ENCODE measurements at places on chromosomes 12 and 14. TPM values are rescaled to one million over a fixed set of nuclear protein-coding genes. Genes with fewer than 3 reads are reported as not detected.

- DNase-seq, result no peak
Observed at GRCh38 chr12:78683031-78683430, 181.5 kb upstream of the SYT1 start.

DNA sequence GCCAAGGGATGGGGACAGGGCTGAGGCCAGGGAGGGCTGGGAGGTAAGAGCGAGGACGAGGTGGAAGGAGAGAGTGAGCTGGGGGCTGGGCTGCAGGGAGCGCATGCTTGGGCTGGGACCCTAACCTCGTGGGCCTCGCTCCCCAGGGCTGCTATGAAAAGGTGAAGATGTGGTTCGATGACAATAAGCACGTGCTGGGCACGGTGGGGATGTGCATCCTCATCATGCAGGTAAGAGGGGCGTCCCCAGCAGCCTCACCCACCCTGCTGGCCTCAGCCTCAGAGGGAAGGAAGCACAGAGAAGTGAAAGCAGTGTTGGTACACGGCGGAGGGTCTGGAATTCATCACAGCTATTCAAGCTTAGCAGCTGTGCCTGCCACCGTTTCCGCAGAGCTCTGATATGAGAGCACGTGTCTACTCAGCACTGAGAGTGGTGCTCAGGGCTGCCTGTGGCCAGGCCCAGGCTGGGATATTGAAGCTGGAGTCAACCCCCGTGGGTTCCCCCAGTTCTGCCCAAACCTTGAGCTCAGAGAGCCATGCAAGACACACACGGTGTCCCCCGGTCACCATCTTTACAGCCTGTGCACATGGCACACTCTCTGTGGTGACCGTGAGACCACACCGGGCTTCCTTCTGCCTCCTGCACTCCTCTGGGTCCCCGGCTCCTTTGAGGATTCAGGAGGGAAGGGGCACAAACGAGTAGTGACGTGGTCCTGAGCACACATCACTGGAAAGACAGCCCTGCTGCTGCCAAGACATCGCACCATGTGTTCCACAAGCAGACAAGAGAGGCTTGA, 204.6 kb downstream of the TSPAN9 start:
- no peak for DNase-seq

Gene PRH2
- total RNA-seq, result not detected

DNA sequence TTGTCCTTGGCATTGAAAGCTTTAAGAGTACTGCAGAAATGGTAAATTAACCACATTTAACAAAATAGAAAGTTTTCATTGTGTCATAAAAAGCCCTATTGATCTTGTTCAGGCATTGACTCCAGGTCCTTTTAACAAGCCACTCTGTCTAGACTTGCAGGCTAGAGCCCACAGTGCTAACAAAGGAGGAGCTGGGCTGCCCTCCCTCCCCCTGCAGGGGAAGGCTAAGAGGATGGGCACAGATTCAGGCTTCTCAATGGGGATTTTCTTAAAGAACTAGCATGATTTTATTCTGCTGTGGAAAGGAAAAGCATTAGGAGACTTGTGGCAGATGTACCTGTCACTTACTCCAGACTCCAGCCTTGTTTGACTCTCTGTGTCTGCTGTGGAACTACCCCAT, 463.6 kb downstream of the NRXN3 start:
- DNase-seq, result no peak

DNA sequence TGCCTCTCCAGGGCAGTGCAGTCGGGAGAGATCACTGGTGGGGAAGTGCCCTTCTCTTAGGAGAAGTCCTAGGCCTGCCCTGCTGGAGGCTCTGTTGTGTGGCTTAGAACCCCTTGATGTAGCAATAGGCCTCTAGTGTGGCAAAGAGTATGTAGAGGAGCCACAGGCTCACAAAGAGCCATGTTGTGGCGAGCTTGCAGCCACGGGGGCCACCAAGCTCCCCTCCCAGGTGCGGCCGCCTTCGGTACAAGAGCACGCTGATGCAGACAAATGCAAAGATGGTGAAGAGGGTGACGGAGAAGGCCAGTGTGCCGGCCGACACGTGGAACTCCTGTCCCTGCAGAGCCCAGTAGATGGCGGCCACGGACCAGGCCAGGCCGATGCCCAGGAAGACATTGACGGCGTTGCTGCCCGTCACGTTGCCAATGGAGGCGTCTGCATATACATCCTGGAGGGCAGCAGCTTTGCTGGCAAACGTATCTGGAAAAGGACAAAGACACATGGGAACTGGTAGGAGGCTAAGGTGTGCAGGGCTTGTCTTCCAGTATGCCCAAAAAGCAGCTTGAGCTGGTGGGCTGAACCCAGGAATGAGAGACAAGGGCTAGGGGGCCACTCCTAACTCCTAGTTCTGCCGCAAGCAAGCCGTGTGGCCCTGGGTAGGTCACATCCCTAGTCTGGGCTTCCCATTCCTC, 142.8 kb downstream of the SLC8A3 start:
- no peak for DNase-seq

DNA sequence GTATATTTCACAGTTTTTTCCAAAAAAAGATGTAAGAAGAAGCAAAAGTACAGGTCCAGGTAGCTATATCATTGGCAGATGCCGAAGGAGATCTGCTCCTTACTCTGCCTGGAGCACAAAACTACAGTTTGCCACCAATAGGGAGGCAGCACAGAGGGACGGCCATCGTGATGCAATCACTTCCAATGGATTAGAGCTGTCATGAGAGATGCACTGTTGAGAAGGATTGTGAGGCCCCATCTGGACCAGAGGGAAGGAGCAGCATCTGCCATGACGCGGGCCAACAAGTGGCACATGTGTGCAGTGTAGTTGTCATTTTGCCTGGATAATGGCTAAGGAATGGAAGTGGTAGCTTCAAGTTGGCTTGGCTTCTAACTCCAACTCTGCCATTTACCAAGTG, 318.8 kb upstream of the FKBP4 start:
- DNase-seq, result no peak

DNA sequence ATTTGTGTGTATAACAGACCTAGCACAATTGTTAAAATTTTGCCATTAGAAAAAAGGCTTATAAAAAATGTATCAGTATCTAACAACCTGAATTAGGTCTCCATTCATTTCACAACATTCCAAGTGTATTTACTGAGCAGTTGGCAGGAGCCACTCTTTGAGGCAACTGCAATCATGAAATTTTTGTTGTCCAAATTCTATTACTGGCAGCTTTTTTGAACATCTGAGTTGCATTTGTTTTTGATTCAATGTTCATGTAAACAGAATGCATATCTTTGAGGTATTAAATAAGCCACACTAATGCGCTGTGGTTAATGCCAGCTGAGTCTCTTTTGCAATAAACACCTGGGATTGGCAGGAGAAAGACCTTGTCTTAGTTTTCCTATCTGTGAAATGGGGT, 8.7 kb downstream of the KITLG start:
- no peak for DNase-seq

DNA sequence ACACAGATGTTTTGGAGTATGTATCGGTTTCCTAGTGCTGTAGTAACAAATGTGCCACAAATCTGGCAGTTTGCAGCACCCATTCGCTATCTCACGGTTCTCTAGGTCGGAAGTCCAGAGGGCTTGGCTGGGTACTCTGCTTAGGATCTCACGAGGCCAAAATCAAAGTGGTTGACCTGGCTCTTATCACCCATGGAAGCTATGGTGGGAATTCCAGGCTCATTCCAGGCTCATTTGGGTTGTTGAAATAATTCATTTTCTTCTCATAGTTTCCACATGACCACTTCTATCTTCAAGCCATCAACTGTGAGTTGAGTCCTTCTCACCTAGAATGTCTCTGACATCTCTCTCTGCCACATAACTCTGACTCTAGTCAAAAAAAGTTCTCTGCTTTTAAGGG, 431.0 kb upstream of the TMPO start:
- no peak for DNase-seq

Gene TNS2
- 3.0 TPM for total RNA-seq

DNA sequence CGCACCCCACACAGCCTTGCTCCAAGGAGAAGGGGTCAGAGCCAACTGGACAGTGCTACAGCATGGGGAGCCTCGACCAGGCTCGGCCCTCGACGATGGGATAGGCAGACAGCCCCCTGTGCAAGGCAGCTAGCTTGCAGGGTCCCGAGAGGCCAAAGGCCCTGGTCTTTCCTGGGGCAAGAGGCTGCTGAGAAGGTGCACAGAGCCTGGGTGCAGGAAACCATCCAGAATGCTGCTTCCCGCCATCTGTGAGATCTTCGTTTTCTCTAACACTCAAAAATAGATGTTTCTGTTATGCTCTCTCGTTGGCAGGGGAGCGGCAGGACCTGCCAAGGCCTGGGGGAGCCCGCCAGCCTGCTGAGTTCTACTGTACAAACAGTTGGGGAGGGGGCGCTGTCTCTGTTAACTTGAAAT, 168.0 kb upstream of the RTL1 start:
- no peak for DNase-seq

GRCh38 chr14:50668826-50669143, 679 bp upstream of the SAV1 start:
- DNase-seq, result no peak

Gene FAM90A1
- total RNA-seq, result not detected

- no peak for DNase-seq
Observed at GRCh38 chr14:95065411-95065810, 91.9 kb downstream of the DICER1 start.

GRCh38 chr12:23222801-23223200, 597.8 kb downstream of the ETNK1 start:
- DNase-seq, result no peak

Gene BRI3BP
- 7.6 TPM for total RNA-seq

GRCh38 chr12:50246197-50246865, 37.0 kb downstream of the LIMA1 start:
- no peak for DNase-seq

- DNase-seq, result no peak
Observed at GRCh38 chr12:99910342-99910741, 74.4 kb downstream of the ANKS1B start.

Gene MANSC1
- total RNA-seq, result 0.96 TPM

Gene TNFAIP2
- total RNA-seq, result 2.1 TPM

DNA sequence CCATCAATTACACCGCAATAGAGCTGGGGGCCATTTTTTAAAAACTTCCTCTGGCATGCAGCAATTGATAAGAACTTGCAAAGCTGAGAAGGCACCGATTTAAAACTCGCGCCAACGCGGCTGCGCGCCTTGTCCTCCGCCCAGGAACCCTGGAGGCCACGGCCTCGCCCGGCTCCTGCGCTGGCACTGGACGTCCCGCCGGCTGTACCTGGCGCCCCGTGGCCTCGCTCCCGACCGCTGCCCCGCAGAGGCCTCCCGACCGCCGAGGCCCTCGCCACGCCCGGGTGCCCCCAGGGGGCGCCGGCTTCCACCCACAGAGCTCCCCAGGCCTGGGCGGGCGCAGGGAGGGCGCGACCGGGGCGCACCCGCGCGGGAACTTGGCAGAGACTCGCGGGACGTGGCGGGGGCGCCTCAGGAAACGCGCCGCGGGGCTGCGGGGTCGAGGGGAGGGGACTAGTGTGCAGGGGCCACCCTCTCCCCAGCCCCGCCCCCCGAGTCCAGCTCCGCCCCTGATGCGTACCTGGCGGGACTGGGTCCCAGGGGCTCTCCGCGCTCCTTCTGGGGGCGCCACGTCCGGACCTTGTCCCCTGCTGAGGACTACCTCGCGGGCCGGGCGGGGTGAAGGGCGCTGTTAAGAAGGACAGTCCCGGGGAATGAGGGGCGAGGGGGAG, 65.7 kb downstream of the TNFAIP2 start:
- DNase-seq, result peak; percentile 8

Gene SIRT4
- total RNA-seq, result 4.1 TPM

Gene RASAL1
- total RNA-seq, result 0.76 TPM

- DNase-seq, result no peak
Observed at GRCh38 chr12:69052613-69053408, 119.8 kb upstream of the CPM start.

DNA sequence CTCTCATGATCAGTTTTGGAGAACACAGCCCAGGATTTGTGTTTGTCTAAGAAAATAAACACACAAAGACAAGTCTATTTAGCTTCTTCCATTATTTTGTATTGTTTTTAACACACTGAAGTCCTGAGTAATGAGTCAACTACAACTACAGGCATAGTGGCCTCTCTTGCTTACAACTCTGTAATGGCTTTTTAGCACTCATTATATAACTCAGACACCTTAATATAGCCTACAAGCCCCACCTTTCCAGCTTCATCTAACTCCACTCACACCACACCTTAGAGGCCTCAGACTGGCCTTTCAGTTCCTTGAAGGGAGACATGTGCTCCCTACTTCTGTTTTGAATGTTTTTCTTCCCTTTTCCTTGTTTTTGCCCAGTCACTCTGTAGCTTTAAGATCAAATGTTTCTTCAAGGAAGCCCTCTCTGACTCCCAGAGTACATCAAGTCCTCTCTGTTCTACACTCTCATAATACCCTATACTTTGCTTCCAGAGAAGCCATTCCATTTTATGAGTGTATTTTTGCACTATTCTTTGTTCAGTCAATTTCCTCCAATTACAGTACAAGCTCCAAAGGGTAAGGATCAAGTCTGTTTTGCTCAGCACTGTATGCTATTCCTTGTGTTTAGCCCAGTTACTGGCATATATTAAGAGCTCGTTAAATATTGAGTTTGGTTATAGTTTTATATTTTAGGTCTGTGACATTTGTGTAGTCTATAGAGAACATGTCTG, 233.6 kb upstream of the ARHGAP5 start:
- DNase-seq, result no peak

Gene HCAR2
- total RNA-seq, result not detected

DNA sequence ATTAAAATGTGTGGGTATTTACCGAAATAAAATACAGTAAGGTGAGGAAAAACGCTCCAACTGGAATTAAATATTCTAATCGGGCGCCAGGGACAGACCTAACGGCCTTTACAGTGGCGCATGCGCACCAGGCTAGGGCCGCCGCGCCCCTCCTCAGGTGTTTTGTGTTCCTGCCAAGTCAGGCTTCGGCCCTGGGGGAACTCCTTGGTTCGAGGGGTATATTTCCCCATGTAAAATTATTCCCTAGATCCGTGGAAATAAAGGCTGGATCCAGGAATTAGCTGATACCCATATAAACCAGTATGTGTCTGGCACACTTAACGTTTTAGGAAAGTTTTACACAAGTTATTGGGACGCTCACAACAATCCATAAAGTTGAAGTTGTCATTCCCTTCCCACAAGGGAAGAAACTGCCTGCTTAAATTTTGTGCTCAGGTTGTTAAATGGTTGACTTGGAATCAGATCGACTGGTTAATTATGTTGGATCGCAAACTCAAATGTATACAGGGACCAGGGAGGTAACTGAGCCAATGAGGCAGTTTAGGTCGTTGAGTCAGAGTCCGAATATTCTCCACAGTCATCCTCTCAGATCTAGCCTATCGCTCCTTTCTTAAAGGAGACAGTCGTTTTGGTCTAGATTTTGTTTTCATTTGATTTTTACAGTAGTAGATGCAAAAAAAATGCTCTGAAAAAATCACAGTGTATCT, 621 bp upstream of the ANAPC7 start:
- peak; percentile 66 for DNase-seq

GRCh38 chr12:19850346-19851065, 411.2 kb downstream of the AEBP2 start:
- no peak for DNase-seq

DNA sequence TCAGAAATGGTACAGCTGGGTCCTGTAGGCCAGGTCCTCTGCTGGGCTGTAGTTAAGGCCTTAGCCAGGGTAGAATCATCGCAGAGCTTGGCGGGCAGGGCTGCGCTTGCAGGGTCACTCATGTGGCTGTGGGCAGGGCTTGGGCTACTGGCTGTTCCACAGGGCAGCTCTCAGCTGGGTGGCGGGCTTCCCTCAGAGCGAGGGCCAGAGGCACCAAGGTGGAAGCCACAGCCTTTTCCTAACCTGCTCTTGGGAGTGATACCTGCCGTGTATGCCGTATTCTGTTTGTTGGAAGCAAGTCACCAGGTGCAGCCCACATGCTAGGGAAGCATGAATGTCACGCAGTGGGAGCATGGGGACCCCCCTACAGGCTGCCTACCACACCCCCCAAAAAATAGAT, 69.8 kb upstream of the RIN3 start:
- no peak for DNase-seq

Data from T-cell (primary cell).